ENCODE measurements at places on chromosomes 7 and 10.

- no peak for DNase-seq
Observed at GRCh38 chr10:35783305-35783838, 141.3 kb upstream of the FZD8 start.

GRCh38 chr7:113200281-113200680 is 81.9 kb upstream of the SMIM30 start:
- DNase-seq: no peak

DNA sequence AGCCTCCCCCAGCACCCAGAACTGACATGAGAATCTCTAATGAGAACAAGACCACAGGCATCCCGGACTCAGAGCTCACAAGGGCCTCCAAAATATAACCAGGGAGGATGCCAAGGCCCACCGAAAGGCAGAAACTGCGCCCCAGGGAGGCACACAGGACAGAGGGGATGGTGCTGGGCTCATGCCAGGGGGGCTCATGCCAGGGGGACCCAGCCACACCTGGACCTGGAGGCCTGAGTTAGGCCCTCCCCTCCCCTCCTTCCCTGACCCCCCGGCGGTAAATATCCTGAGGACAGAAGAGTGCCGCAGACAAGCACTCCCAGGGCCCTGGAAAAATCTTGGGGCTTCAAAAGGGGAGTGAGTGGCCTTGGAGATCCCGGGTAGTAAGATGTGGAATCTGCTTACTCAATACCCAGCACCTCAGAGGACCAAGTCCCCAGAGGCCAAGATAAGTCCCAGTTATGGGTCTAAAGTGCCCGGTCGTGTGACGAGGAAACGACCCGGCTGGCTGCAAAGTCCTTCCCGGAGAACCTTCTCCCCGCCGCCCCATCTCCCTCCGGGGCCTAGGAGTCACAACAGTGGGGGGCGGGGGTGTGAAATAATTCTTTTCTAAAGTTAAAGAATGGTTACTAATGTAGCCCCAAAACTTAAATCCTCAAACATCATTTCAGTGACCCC is 11.9 kb downstream of the PDGFA start:
- no peak for DNase-seq

DNA sequence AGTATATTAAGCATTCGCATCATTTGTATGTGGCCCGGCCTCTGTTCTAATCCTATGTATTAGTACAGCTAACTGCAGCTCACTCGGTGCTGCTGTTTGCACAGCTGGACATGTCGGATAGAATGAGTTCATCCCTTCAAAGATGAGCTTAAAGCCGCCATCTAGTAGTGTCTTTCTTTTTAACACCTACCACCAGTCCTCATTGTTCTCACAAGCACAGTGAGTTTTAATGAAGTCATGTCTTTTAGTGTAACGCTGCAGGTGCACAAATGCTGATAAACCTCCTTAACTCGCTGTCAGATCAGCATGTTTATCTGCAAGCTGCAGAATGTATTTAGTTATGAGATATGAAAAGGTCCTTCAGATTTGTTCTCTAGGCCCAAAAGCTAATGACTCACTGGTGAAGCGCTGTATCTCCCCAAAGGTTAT is 247.5 kb downstream of the MTERF1 start:
- no peak for DNase-seq

DNA sequence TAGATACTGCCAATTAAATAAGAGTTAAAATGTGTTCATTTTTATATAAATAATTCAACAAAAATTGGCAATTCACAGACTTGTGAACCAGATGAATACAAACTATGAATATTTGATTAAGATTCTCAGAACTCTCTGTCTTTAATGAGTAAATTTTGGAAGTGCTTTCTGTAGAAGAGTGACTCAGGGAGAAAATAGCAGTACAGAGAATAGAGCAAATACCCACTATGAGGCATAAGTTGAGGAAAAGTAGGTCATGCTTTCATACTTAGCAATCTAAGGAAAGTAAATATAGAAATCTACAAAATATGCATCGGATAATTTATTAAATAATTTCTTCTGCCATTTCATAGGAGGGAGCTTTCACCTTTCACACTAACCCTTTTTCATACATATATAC is 117.7 kb upstream of the TMEM106B start:
- no peak for DNase-seq

GRCh38 chr7:73719806-73720169 is 319 bp upstream of the STX1A start:
- DNase-seq: no peak

DNA sequence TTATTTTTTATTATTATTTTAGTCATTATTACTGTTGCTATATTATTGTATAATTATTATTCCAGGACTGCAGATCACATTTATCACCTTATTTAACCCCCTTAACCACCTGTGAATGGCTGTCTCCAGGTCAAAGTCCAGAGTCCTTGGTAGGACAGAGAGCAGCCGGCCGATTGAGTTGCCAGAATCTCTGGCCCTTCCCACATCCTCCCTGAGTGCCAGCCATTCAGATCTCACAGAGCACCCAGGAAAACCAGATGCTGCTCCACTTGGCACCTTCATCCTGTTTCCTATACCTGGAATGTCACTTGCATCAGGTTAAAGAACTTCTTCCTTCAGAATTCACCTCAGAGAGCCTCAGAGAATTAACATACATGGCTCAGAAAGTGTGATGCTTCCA is 101.1 kb downstream of the ELAPOR2 start:
- DNase-seq: no peak

DNA sequence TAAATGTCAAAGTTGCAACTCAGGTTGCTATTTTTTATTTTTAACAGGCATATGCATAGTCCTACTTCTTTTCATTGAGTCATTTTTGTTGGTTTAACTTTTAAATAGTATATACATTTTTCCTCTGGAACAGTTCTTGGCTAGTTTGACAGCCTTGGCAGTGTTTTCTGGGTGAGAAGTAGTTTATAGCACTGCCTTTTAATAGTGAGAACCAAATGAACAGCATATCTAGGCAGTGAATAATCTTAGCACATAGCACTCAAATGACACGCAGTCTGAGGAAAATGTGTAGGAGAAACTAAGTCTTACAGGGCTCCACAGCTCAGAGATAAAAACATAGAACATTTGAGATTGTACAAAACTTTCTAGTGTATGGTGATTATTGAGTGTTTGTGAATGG is 265.5 kb upstream of the POT1 start:
- DNase-seq: no peak

- no peak for DNase-seq
Observed at GRCh38 chr10:14953424-14954000, 384 bp downstream of the DCLRE1C start.

DNA sequence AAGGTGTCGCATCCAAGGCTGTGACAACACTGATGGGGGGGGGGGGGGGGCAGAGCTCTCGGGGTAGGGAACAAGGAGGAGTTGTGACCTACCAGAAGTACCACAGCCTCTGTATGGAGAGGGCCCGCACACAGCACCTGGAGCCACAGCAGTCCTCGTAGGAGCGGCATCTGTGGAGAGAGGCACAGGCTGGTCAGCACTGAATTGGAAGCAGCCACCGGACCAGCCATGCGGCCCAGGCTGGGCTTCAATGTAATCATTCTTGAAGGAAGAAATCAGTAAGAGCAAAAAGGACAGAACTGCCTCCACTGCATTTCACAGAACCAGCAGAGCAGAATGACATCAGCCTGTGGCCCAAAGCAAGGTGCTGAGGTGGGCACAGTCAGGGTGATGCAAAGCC is 74.8 kb downstream of the VOPP1 start:
- DNase-seq: no peak

DNA sequence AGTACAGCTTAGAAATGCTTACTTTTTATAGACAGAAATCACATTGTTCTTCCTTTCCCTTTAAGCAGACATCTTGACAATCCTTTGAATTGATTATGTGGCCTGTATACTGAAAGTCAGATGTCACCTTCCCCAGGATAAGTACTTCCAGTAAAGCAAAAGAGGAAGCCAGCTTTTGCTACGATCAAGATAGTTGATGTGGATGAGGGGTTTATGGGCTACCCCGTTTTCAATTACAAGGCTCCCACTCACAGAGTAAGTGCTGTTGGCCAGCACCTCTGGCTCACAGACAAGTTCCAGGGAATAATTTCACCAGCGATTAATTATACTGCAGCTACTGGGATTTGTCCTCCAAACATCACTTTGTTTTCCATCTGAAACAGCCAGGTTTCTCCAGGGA is 95.1 kb upstream of the SAMD8 start:
- DNase-seq: no peak

DNA sequence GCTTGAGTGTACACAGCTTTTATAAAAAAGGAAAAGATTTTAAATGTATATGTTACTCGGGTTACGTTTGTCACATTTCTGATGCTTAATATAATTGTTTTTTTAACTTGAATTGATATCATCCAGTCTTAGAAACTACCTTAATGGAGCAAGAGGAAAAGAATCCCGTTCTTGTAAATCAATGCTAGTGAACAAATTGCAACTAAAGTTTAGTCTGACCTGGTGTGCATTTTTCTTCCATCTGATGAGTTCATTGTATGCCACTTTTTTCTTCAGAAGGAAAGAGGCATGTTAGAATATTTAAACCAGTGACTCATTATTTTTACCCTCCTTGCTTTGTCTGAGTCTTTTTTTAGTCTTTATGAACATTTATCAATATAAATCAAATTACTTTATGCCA is 34.7 kb downstream of the NET1 start:
- no peak for DNase-seq

DNA sequence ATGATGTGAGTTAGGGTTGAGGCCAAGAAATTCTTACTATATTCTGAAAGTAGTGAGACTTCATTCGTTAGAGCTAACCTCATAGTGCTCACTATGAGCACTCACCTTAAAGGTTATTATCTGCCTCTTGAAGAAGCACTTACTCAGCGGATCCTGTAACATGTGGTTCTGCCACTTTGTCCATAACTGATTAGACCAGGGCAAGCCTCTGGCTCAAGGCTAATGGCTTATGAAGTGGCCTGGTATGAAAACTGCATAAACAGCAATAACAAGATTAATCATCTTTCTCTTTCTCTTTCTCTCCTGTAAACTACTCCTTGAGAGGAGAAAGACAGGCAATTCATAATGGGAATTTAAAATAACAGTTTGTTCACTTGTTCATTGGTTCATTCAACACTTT is 82.8 kb downstream of the MAPK8 start:
- DNase-seq: no peak

GRCh38 chr10:70583669-70584037 is 18.9 kb downstream of the PRF1 start:
- DNase-seq: no peak

DNA sequence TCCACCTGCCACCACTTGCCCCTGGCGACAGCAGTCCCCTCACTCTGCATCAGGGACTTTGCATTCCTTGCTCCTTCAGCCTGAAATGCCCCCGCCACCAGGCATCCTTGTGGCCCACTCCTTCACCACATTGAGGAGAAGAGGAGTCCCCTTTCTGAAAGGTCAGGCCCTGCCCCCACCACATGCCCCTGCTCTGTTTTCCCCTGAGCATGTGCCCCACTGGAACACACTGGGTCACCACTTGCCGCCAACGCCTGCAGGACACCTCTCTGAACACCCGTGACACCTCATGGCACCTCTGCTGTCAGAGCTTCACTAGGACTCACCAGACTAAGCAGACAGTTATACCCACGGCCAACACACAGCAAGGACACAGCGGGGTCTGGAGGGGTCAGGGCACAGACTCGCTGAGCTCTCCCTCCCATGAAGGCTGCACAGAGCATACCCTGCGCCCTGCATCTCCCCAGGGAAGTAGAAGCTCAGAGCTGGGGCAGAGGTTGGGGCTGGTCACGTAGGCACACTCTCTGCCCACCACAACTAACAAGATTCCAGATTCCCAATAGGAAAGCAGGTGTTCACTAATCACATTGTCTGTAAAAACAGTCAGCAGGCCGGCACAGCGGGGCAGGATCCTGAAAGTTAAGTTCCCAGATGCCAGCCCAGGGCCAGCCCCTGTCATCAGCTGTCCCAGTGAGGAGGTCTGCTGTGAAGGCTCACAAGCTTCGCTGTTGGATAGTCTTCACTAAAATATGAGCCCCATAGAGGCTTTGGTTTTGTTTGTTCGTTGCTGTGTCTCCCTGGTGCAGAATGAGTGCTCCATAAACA is 5.8 kb upstream of the AOC1 start:
- no peak for DNase-seq

GRCh38 chr7:50782375-50783208 is at the start of gene GRB10:
GRB10 (minus strand) TSS chr7:50782896; CDS start chr7:50732322, 50,574 bp downstream.
- DNase-seq: no peak

DNA sequence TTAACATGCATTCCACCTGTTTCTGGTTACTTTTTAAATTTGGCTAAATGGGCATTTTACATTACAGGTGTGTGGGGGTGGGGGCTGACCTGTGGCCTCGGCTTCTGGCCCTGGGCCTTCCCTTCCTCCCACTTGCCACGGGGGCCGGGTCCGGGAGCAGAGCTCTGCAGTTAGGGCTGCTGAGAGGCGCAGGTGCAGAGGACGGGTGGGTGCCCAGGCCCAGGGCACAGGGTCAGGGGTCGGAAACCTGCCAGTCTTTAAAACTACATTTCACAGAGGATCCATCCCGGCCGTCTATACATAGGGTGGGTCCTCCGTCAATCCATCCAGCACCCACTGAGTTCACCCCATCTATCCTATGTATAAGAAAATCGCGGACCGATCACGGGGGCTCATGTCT is 106.5 kb upstream of the INSIG1 start:
- no peak for DNase-seq

- no peak for DNase-seq
Observed at GRCh38 chr10:80167471-80168161, 35.1 kb downstream of the PLAC9 start.

DNA sequence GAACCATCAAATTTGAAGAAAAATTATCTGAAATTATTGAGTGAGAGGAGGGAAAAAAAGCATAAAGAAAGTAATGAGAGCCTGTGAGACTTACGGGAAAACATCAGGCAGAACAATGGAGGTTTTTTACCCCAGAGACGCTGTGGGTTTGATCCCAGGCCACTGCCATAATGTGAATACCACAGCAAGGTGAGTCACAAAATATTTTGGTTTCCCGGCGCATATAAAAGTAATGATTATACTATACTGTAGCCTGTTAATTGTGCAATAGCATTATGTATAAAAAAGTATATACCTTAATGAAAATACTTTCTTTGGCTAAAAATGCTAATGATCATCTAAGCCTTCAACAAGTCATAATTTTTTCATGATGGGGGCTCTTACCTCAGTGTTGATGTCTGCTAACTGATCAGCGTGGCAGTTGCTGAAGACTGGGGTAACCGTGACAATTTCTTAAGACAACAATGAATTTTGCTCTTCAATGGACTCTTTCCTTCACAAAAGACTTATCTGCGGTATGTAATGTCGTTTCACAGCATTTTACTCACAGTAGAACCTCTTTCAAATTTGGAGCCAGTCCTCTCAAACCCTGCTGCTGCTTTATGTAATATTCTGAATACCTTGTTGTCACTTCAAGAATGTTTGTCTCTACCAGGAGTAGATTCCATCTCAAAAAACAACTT is 97.0 kb upstream of the FAM20C start:
- DNase-seq: no peak

- no peak for DNase-seq
Observed at GRCh38 chr10:85224366-85224940, 896.1 kb downstream of the CCSER2 start.

- DNase-seq: no peak
Observed at GRCh38 chr7:6532516-6532915, 18.7 kb downstream of the GRID2IP start.

GRCh38 chr7:121882731-121883130 is 9.8 kb downstream of the PTPRZ1 start:
- no peak for DNase-seq

All from stimulated activated CD4-positive, alpha-beta T cell treated with anti-CD3 and anti-CD28 coated beads, Interleukin-4, amount 100 ng/mL, for 24 hours (primary cell).